GM13977 (cell line): ENCODE measurements at places on chromosomes 2 and 18.

DNA sequence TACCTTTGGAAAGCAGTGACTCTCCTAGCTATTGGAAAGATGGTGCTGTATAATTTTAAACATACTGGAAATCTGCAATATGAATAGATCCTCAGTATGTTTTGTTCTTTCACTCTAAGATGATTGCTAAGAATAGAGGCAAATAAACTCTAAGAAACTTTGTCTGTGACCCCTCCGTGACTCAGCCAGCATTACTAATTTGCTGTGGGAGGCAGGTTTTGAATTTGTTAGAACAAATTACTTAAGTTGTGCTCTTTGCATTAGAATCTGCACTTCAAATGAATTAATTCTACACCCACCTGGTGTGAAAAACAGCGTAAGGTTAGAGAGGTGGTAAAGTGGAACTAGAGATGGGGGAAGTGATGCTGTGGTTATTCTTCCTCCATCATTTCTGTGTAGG, 142.2 kb downstream of the RAPGEF4 start:
- DNase-seq: no peak

DNA sequence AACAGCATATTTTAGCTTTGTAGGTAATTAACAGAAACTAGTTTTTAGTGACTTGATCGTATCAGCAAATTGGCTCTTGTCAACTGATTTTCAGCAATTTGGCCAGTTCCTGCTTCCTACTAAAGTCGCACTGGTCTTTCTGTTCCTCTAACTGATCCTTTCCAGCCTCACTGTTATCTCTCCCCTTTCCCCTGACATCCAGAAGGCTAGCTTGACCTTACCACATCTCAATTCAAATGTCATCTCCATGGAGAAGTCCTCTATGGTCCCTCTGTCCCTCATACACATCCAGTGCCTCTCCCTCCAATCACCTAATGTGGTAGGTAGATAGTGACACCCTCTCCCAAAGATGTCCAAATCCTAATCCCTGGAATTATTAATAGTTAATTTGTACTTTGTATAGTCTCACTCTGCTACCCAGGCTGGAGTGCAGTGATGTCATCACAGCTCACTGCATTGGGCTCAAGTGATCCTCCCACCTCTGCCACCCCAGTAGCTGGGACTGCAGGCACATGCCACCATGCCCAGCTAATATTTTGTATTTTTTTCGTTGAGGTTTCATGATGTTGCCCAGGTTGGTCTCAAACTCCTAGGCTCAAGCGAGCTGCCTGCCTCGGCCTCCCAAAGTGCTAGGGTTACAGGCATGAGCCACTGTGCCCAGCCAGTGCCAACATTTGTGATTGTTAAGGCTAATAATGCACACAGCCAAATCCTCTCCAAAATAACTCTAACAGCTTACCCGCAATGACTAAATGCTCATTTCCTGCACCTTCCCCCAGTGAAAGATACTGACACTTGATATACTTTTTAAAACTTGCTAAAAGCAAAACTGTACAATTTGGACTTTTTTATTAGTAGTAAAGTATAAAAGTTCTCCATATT, 16.9 kb downstream of the PSTPIP2 start:
- DNase-seq: peak; percentile 31

GRCh38 chr2:58571181-58571852, 330.2 kb upstream of the FANCL start:
- peak; percentile 37 for DNase-seq

DNA sequence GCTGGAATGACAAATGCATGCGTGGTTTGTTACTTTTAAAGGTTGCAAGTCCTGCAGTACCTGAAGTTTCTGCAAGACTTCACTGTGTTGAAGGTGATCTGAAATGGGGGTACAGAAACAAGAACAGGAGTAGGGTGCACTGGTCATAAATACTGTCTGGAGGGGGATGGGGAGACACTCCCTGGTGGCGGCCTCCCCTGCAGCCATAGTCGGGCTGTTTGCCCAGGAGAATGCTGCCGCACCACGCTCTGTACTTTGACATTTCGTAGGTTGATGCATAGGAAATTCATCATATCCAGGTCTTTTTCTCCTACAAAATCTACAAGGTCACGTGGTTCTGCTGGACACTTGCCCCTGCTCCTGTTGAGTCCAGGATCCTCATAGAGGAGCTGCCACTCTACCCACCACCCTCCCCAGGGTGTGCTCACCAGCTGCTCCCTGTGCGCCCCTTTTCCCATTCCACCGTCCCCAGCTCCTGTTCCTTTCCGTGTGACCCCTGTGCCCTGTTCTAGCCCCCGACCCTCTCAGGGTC, 103.8 kb downstream of the RNF144A start:
- DNase-seq: no peak

GRCh38 chr18:68267583-68267982, 447.3 kb downstream of the TMX3 start:
- no peak for DNase-seq

DNA sequence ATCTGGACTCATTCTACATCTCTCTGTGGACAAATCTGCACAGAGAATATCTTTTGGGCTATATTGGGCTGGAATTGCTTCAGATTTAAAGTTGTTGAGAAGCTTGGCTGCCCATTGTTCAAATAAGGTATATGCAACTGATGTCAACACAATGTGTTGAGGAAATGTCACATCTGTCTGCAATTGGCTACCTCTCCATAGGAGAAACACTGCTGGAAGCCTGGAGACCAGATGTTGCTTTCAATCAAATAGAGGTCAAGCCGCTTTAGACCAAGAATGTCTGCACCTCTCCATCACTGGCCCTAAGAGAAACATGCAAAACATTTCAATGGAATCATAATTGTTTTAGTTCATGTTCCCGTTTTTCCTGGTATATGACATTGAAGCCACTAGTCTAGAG, 720.2 kb downstream of the SLC4A3 start:
- DNase-seq: no peak

GRCh38 chr2:12722447-12723316, 5.9 kb downstream of the TRIB2 start:
- DNase-seq: no peak

DNA sequence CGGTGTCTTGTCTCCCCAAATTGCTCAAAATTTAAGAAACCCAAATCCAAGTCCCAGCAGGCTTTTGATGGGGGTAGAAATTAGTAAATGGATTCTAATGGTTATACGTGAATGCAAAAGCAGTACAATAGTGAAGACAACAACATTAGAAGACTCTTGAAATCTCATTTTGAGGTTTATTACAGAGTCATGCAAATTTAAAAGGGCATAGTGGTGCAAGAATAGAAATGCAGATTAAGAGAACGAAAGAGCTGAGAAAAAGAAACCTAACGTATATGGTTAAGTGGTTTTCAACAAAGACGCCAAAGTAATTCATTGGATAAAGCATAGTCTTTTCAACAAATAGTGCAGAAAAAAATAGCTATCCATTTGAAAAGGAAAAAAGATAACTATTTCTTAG, 33.2 kb upstream of the CXXC1 start:
- DNase-seq: peak; percentile 28
